ENCODE measurements at places on chromosomes 5 and 9.
A peak's percentile ranks its signal among the peaks of the same experiment; 100 is the strongest.

- DNase-seq: peak; percentile 96
These were observed 191.6 kb upstream of the MSX2 start for GRCh38 chr5:174532455-174533453.

- DNase-seq: no peak
These were observed 72.9 kb downstream of the SEC61B start for GRCh38 chr9:99294850-99295461.

DNA sequence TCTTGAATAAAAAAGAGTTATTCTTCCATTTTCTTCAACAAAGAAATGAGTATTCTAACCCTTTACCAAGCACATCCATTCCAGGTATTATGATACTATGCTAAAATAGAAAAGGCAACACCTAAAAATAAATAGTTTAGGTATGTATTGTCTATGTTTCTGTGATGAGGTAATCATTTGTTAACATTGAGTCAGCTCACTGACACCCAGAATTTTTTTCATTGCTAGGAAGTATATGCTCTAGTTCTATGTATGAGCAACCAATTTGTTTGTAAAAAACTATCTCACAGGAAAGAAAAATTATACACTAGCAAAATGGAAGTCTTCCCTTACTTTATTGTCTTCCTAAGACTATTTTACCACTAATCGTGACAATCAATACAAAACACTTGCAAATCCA is 615.6 kb upstream of the GRIN3A start:
- no peak for DNase-seq

DNA sequence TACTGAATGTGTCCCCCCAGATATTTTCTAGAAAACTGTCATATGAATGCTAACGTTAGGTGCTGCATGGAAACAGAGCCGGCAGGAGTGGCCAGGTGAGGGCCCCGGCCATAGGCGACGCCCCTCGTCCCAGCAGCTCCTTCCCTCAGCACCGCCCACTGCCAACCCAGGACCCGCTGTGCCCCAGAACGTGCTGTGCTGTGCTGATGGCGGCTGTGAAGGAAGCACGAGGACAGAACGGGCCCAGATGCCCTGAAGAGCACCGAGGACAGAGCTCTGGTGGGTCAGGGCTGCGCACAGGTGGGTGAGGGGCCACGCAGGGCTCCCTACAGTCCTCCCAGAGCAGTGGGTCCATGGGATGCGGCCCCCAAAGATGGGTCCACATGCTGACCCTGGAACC is 30.3 kb downstream of the LPCAT1 start:
- DNase-seq: no peak

- DNase-seq: no peak
These were observed 436.2 kb downstream of the DTWD2 start for GRCh38 chr5:118552146-118552545.

GRCh38 chr9:98146101-98146991 is 27.3 kb upstream of the TRIM14 start:
- DNase-seq: peak; percentile 82

DNA sequence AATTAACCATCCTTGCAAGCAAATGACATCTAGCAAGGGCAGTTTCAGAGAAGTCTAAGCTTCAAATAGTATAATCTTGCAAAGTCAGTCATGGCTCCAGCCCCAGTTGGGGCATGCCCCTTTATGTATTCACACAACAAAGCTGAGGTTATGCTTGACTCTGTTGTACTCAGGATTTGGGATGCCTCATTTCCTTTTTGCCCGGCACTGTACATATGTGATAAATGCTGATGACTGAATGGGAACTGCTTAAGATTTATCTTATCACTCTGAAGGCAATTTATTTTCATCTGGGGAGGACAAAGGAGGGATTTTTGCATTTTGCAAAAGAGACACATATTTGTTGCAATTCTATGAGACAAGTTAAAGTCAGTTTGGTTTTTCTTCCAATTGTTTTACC is 219.2 kb downstream of the TRPM3 start:
- DNase-seq: no peak

DNA sequence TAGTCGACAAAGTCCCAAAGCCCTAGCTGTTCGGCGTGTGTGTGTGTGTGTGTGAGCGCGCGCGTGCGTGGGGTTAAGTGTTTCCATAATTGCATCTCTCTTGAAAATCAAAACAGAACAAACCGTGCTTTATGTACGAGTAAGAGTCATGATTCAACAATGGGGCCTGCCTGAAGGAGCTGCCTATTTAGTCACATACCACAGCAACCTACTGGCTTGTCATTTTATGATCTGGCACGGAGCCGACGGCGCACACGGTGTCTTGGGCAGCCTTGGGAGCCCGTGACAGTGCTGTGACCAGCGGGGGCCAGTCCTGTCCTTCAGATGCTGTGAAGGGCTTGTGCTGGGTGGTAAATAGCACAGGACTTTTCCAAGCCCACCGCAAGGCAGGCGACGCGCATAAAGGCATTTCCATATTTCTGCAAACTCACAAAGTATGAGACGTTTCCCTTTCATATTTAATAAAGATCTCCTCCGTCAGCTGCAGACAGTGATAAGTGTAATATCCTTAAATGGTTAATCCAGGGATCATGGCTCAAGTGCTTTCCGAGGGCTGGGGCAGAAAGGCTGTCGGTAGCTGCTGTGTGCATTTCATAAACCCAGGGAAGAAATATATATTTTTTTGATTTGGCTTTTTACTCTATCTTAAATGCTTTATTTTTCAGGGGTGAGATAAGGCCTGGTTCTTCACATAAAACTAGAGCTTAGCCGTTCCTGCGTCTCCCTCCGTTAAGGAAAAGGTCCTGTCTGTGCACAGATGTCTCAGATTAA is 270.2 kb upstream of the IRX1 start:
- peak; percentile 18 for DNase-seq

GRCh38 chr9:110399983-110400382 is 62.3 kb upstream of the TXNDC8 start:
- no peak for DNase-seq

GRCh38 chr5:77390795-77391194 is 101.3 kb downstream of the WDR41 start:
- DNase-seq: no peak

DNA sequence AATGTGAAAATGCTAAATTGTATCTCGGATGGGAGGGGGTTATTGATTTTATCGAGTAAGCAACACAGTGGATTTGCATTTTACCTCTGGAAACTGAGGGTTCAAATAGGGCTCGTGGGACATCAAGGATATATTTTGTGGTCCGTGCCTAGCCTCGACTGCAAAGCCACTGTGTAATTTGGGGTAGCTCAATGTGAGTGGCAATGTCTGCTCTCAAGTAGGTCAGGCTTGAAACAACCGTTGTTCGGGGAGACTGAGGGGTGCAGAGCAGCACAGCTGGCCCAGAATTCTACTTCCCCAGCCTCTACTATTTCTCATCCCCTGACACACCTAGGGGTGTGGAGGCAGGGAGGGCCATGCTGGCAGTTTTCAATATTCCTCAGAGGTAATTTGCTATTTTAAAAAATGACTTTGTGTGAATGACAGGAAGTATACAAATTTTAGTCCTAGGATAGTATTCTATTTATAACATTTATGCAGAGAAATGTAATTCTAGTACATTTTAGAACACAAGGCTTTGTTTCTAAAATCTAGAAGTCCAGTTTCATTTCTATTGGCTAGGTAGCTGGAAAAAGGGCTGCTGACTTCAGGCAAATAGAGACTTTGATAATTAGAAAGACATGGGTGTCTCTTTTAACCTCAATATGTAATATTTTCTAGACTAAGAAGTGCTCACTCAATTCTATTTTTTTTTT is 1.4 kb upstream of the DAB2 start:
- no peak for DNase-seq

- DNase-seq: no peak
These were observed 413.3 kb upstream of the RORB start for GRCh38 chr9:74083681-74084433.

GRCh38 chr9:214648-215493 is at the start of gene DOCK8:
DOCK8 (plus strand) TSS chr9:214865; CDS start chr9:214977, 112 bp downstream.
- DNase-seq: peak; percentile 85

DNA sequence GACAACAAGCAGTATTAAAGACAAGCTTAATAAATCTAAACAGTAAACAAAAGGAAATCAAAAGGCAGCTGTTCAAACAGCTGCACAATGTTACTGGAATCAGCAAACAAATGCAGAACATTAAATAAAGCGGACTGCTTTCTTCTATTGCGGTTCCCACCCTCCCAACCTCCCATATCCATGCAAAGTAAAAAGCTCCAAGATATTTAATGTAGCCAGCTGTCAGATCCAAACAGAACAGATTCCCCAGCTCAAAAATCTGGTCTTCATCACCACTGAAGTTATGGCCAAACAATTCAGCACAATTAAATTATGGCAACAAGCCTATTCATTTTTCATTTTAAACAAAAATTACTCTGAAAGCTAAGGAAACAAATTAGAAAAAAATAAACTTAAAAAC is 75.9 kb downstream of the SLC38A9 start:
- DNase-seq: no peak

DNA sequence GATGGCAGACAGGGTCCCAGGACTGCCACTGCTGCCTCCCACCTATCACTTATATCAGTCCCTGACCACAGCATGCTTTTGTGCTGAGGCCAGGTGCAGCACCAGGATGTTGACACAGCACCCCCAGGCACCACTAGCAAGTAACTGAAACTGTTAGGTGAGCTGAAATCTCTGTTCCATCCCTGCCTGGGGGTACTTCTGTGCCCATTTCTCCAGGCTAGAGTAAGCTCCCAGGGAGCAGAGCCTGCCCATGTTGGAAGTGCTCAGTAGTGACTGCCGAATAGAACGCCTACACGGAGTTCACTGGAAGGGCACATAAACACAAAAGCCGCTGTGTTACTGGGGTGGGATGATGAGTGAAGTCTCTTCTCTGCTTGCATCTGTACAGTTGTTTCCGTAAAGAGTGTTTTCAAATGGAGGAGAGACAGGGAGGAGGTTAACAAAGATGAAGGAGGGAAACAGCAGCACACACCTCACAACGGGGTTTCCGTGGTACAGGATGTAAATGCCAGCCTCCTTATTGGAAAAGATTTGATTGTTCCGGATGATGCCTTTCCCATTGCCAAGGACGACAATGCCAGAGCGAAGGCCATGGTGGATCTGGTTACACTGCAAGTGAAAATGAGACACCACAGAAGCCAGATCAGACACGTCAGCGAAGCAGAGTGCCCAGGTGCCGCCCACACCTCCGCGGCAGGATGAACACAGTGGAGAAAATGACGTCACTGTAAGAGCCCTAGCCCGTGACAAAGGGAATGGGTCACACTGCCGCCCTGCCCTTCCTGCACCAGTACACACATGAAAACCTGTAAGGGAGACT is 43.1 kb downstream of the POLR1E start:
- no peak for DNase-seq

- DNase-seq: no peak
These were observed 869.2 kb upstream of the DMAC1 start for GRCh38 chr9:8668751-8669150.

DNA sequence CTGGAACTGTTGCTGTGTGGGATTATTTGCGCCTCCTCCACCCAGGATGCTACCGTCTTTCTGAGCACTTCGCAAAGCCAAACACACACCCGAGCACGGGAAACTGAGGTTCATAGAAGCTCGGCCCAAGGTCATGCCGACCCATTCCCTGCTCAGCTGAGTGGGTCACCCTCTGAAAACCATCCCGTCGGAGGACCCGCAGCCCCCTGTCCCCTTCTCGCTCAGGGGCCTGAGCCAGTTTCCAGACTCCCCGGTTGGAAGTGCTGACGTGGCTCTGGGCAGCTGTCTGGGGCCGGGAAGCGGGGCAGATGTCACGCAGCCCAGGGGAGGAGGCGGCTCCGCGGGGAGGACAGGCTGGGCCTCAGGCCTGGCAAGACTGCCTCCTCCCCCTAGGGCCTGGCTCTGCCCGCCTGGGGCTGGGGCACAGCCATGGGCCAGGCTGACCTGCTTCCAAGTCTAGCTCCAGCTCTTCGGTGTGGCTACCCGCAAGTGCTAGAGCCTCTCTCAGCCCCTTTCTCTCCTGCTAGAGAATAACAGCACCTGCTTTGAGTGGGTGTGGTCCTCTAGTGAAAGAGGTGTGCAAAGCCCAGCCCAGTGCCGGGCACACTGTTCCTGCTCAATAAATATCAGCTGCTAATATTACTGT is 9.9 kb upstream of the CXXC5 start:
- peak; percentile 69 for DNase-seq

GRCh38 chr5:35717718-35718117 is 100.1 kb downstream of the SPEF2 start:
- DNase-seq: no peak

- DNase-seq: no peak
These were observed 70.6 kb downstream of the SPIN1 start for GRCh38 chr9:88458716-88459465.

- DNase-seq: no peak
These were observed 171.4 kb downstream of the SH3GL2 start for GRCh38 chr9:17750269-17750668.
